ENCODE measurements at places on chromosomes 16 and 17. TPM values are rescaled to one million over a fixed set of nuclear protein-coding genes. Genes with fewer than 3 reads are reported as not detected.

The FAM20A gene
- total RNA-seq: not detected

The NDE1 gene
- 111 TPM for total RNA-seq

The SLC5A2 gene
- total RNA-seq: not detected

The RNF227 gene
- total RNA-seq: 3.6 TPM

The GFAP gene
- not detected for total RNA-seq

The CREBBP gene
- 71.5 TPM for total RNA-seq

The ARHGDIG gene
- total RNA-seq: not detected

The KRTAP9-2 gene
- total RNA-seq: not detected

The ARHGAP23 gene
- total RNA-seq: 0.34 TPM

The LGALS9C gene
- total RNA-seq: 6.3 TPM

The SGCA gene
- not detected for total RNA-seq

The TBC1D3L gene
- total RNA-seq: 21.4 TPM

The CACNG5 gene
- not detected for total RNA-seq

The CACNA1G gene
- total RNA-seq: not detected

The PIPOX gene
- 1.8 TPM for total RNA-seq

The DLX3 gene
- not detected for total RNA-seq

The C16orf89 gene
- not detected for total RNA-seq

The SCNN1G gene
- not detected for total RNA-seq

The CA5A gene
- total RNA-seq: not detected

The CMTM1 gene
- total RNA-seq: 17.9 TPM

The SECTM1 gene
- total RNA-seq: 3.4 TPM

The EPOP gene
- total RNA-seq: 7.3 TPM

The UTS2R gene
- not detected for total RNA-seq

The CD79B gene
- total RNA-seq: 41.0 TPM

The SEC14L5 gene
- not detected for total RNA-seq

The ASPHD1 gene
- total RNA-seq: not detected

The RUNDC3A gene
- total RNA-seq: 0.20 TPM

The BAHCC1 gene
- total RNA-seq: 0.27 TPM

The CIBAR2 gene
- not detected for total RNA-seq

The ELMO3 gene
- 8.2 TPM for total RNA-seq

The CD300H gene
- not detected for total RNA-seq

The MAPT gene
- total RNA-seq: 0.20 TPM

The RBFOX1 gene
- not detected for total RNA-seq

The NPTX1 gene
- total RNA-seq: 29.5 TPM

The ZNF423 gene
- total RNA-seq: not detected

The TBC1D3K gene
- not detected for total RNA-seq

The TMED6 gene
- 1.8 TPM for total RNA-seq

The TEKT5 gene
- not detected for total RNA-seq

The AARSD1 gene
- total RNA-seq: 52.2 TPM

The KRTAP3-2 gene
- total RNA-seq: not detected

The GPRC5B gene
- not detected for total RNA-seq

The SPDYE4 gene
- 0.20 TPM for total RNA-seq

The NAGS gene
- total RNA-seq: 0.20 TPM

The PRRT2 gene
- total RNA-seq: 1.1 TPM

The TOX3 gene
- not detected for total RNA-seq

The TM4SF5 gene
- total RNA-seq: not detected

The CYBC1 gene
- total RNA-seq: 297 TPM

The IGFALS gene
- not detected for total RNA-seq

The SMPD3 gene
- total RNA-seq: 3.0 TPM

The CDH1 gene
- 0.73 TPM for total RNA-seq

The GJC1 gene
- 2.2 TPM for total RNA-seq
